ENCODE measurements at places on chromosomes 1 and 21. TPM values are rescaled to one million over a fixed set of nuclear protein-coding genes. Genes with fewer than 3 reads are reported as not detected.
A peak's percentile ranks its signal among the peaks of the same experiment; 100 is the strongest.

DNA sequence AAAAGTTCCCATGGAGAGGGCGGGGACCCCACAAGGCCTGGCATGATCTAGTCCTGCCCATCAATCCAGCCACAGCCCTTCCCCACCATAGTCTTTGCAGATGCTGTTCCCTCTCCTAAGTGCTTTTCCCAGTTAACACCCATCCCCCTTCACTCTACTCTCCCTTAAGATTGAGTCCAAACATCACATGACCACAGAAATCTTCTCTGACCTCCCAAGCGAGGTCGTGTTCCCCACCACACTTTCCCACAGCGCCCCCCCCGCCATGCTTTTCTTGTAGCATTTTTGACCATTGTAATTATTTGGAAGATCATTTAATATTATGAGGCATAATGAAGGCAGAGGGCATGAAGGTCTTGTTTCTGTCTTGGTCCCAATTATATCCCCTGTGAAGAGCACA is 4.3 kb upstream of the HSPG2 start:
- H3K27me3 ChIP-seq = no peaks in the 10 kb centered on the region
- H3K4me3 ChIP-seq = no peak overlapping the region
- H3K4me1 ChIP-seq = no peaks in the 10 kb centered on the region
- DNase-seq = no peak

- no peak overlapping the region for H3K27ac ChIP-seq
- no peaks in the 10 kb centered on the region for H3K4me1 ChIP-seq
- no peak overlapping the region for H3K4me3 ChIP-seq
- DNase-seq = peak; percentile 72
Measured at GRCh38 chr1:19654886-19655717, 9.6 kb upstream of the HTR6 start.

GRCh38 chr1:226408285-226409184 is 642 bp upstream of the PARP1 start:
- H3K36me3 ChIP-seq = no peaks in the 10 kb centered on the region
- DNase-seq = no peak
- H3K27ac ChIP-seq = peak overlapping the region; percentile 22
- no peaks in the 10 kb centered on the region for H3K27me3 ChIP-seq

DNA sequence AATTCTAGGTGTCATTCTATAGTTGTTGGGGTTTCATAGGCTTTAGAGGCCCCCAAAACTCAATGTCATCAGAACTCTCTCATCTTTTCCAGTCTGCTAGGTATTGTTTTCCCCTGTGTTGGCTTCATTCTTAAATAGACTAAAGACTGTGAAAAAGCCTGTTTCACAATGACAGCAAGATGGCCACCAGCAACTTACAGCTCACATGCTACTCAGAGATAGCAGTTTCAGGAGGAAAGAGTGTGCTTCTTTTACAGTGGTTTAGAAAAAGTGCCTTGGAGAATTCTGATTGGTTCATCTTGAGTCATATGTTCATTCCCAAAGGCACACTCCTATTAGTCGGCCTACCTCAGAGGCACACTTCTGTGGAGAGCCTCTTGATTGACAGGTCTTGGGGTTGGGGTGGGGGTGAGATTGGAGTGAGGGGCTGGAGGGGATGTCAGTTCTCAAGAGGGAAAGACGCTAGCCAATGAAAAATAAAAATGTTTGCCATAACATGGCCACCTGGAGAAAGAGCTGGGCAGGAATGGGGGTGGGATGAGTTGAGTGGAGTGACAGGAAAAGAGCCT is 8.5 kb downstream of the IL23R start:
- H3K4me1 ChIP-seq = no peaks in the 10 kb centered on the region
- no peak for DNase-seq
- no peak overlapping the region for H3K27ac ChIP-seq
- H3K36me3 ChIP-seq = no peaks in the 10 kb centered on the region
- no peaks in the 10 kb centered on the region for H3K27me3 ChIP-seq

TP73 gene
- 0.18 TPM for total RNA-seq

SNAPIN gene
- 30.4 TPM for total RNA-seq

ZNF695 gene
- total RNA-seq = not detected

GRCh38 chr21:33229099-33229783 is 497 bp upstream of the IFNAR2 start:
- peak overlapping the region; percentile 46 for H3K27ac ChIP-seq
- peaks cover 3% of the 10 kb centered on the region for H3K4me1 ChIP-seq
- peak overlapping the region; percentile 98 for H3K4me3 ChIP-seq
- no peaks in the 10 kb centered on the region for H3K27me3 ChIP-seq

DNA sequence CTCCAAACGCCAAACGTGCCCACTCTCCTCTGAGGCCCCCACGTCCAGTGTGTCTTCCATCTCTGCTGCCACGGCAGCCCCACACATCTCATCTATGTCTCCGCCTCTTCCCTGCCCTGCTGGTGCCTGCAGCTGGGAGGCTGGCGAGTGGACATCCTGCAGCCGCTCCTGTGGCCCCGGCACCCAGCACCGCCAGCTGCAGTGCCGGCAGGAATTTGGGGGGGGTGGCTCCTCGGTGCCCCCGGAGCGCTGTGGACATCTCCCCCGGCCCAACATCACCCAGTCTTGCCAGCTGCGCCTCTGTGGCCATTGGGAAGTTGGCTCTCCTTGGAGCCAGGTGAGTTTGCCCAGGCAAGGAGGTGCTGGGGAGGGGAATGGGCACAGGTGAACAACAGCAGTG is 8.6 kb downstream of the ADAMTSL4 start:
- H3K27ac ChIP-seq = no peak overlapping the region
- H3K36me3 ChIP-seq = no peaks in the 10 kb centered on the region
- peaks cover 2% of the 10 kb centered on the region for H3K4me1 ChIP-seq
- no peak overlapping the region for H3K4me3 ChIP-seq
- no peak for DNase-seq

- no peak for DNase-seq
- H3K4me3 ChIP-seq = no peak overlapping the region
- H3K27ac ChIP-seq = no peak overlapping the region
- H3K4me1 ChIP-seq = no peaks in the 10 kb centered on the region
Measured at GRCh38 chr1:204647114-204647804, 38.3 kb downstream of the LRRN2 start.

DNA sequence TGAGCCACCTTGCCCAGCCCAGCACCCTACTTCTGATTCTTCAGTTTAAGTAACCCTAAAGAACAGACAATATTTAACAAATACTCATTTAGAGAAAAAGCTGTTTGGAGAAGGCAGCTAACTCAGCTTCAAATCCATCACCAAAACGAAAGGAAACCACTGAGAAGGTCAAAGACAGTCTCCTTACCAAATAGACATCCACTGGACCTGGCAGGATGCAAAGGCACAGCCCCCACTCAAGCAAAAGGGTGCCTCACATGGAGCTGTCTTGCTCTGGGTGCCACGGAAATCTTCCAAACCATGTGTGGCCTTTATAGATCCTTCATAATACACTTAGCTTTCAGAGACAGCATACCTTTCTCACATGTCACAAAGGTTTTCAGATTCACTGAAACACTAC is 165.5 kb downstream of the RERE start:
- DNase-seq = no peak
- no peaks in the 10 kb centered on the region for H3K4me1 ChIP-seq
- H3K27me3 ChIP-seq = no peaks in the 10 kb centered on the region
- no peaks in the 10 kb centered on the region for H3K36me3 ChIP-seq
- H3K4me3 ChIP-seq = no peak overlapping the region
- H3K27ac ChIP-seq = no peak overlapping the region

GRCh38 chr1:245437369-245438062 is 282.7 kb downstream of the KIF26B start:
- no peak for DNase-seq
- H3K27ac ChIP-seq = no peak overlapping the region
- no peaks in the 10 kb centered on the region for H3K27me3 ChIP-seq
- H3K4me3 ChIP-seq = no peak overlapping the region
- H3K4me1 ChIP-seq = no peaks in the 10 kb centered on the region
- H3K36me3 ChIP-seq = no peaks in the 10 kb centered on the region

ELAVL4 gene
- total RNA-seq = not detected
